RWPE1 (cell line): ENCODE measurements at places on chromosomes 7 and 10.

GRCh38 chr10:74824900-74825370, 1.5 kb upstream of the KAT6B start:
- no peak for DNase-seq

GRCh38 chr7:50293509-50294179, 10.9 kb upstream of the IKZF1 start:
- DNase-seq: no peak

GRCh38 chr10:74047871-74048270, 50.0 kb downstream of the VCL start:
- no peak for DNase-seq

DNA sequence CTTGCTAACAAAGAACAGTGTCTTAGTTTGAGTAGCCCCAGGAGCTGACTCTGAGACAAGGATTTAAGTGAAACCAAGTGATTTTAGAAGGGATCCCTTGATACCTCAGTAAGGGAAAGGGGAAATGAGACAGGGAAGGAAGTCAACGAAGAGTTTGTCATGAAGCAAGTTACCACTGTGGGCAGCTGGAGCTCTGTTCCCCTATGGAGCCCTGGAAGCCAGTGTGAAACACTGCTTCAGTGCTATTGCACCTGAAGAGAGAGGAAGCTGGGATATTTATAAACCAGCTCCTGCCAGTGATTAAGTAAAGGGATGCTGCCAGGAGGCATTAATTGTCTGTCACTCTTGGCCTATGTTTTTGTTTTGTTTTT, 58.9 kb upstream of the WAPL start:
- DNase-seq: no peak

GRCh38 chr7:155456738-155457543, 988 bp upstream of the EN2 start:
- DNase-seq: peak; percentile 59
